Progenitor cell of endocrine pancreas (in vitro differentiated cells): ENCODE measurements at places on chromosomes 2 and 18. TPM values are rescaled to one million over a fixed set of nuclear protein-coding genes. Genes with fewer than 3 reads are reported as not detected.

- no peak overlapping the region for H3K27ac ChIP-seq
- no peak for DNase-seq
- H3K4me3 ChIP-seq, result no peak overlapping the region
- peaks cover 57% of the 10 kb centered on the region for H3K27me3 ChIP-seq
- H3K36me3 ChIP-seq, result no peaks in the 10 kb centered on the region
- peaks cover 2% of the 10 kb centered on the region for H3K4me1 ChIP-seq
These were observed 94.2 kb downstream of the CD8B2 start for GRCh38 chr2:106581328-106581727.

- no peak for DNase-seq
- H3K4me3 ChIP-seq, result no peak overlapping the region
- no peaks in the 10 kb centered on the region for H3K36me3 ChIP-seq
These were observed 81.1 kb upstream of the ZNF397 start for GRCh38 chr18:35159782-35160181.

DNA sequence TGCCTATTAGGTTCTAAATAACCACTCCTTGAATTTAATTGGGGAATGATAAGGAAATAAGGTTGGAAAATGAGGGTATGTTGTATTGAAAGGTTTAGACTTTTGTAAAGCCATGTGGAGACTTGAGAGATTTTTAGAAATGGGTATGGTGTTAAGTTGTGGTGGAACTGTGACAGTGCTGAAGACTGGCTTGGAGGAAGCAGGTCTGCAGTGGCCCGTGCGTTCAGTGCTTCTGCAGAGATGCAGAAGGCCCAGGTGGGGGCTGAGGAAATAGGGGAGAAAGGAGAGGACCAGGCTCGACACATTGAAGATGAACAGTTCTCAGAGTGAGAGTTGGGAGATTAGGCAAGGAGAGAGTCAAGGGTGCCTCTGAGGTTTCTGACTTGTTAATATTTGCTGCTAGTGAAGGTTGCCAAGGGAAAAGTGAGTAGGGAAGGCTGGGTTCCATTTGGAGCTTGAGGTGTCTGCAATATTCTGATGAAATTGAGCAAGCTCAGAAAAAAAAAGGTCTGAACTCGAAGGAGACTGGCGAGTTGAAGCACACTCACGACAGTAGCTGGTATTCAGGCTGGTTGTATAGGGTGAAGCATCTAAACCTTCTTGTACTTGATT is 25.5 kb upstream of the SAG start:
- H3K4me3 ChIP-seq, result no peak overlapping the region
- H3K27me3 ChIP-seq, result no peaks in the 10 kb centered on the region
- no peaks in the 10 kb centered on the region for H3K4me1 ChIP-seq

DNA sequence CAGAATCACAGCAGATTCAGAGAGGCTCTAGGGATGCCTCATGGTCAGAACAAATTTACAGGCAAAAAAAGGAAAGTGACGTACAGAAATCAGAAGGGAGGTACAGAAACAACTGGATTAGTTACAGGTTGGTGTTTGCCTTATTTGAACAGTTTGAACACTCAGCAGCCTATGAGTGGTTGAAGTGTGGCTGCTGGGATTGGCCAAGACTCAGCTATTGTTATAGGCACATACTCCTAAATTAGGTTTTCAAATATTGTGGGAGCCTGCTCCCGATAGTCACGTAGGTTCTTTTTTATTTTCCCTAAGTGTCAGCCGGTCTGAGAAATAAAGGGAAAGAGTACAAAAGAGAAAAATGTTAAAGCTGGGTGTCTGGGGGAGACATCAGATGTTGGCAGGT is 8.9 kb upstream of the LIPG start:
- no peak overlapping the region for H3K4me3 ChIP-seq
- peaks cover 1% of the 10 kb centered on the region for H3K4me1 ChIP-seq
- DNase-seq, result no peak
- no peak overlapping the region for H3K27ac ChIP-seq
- H3K36me3 ChIP-seq, result peaks cover 2% of the 10 kb centered on the region

DNA sequence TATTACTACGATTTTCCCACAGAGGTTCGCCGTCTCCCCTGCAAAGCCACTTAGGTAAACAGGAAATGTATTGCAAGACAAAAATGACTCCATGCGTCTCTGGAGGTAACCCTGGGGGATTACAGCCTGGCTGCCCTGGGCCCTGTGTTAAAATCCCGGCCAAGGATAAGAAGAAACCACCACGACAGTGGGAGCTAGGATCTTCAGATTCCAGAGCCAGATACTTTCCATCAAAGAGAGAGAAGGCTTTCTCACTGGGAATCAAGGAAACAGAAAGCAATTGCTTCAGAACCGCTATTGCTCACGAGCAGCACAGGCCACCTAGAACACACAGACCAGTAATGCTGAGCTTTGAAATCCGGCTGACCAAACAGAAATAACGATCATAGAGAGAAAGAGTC is 97.9 kb upstream of the ZNF516 start:
- no peak for DNase-seq
- peaks cover 13% of the 10 kb centered on the region for H3K4me1 ChIP-seq
- no peaks in the 10 kb centered on the region for H3K36me3 ChIP-seq
- H3K27me3 ChIP-seq, result peaks cover 10% of the 10 kb centered on the region

DNA sequence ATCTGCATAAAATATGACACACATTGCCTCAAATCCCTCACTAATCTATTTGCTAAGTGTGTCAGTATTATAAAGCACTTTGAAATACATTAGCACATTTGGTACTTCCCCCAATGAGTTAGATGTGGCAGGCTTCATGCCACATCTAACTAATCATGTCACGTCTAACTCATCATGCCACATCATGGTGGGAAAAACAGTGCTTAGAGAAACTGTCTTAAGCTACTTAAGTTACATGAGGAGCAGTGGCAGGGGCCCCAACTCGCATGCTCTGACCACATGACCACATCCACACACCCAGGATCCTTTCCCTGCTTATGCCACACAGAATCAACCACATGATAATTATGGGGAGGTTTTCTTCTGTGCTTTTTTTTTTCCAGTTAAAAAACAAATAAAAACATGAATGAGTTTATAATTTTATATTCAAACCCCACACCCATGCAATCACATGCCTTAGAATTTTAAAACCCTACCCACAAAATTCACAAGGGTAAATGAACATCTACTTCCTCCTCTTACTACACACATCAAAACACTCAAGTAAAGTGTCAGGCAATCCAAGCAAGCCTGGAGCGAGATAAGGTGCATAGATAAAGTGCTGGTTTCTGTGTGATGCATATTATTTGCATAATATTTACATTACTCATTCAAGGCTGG is 1.6 kb downstream of the ABCA12 start:
- no peaks in the 10 kb centered on the region for H3K36me3 ChIP-seq
- no peaks in the 10 kb centered on the region for H3K27me3 ChIP-seq
- no peak overlapping the region for H3K27ac ChIP-seq
- no peak for DNase-seq
- H3K4me1 ChIP-seq, result peaks cover 4% of the 10 kb centered on the region

DNA sequence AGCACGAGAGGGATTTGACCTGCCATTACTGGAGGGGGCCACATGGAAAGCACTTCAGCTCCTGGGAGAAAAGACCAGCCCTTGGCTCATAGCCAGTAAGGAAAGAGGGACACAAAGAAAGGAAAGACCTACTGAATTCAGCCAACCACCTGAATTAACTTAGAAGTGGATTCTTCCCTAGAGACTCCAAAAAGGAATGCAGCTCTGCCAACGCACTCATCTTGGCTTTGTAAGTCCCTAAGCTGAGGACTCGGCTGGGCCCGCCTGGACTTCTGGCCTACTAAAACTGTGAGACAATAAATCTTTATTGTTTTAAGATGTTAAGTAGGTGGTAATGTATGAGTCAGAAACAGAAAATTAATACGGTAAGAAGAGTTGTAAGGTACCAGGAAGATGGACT is 11.5 kb downstream of the ATF2 start:
- no peak for DNase-seq
- no peaks in the 10 kb centered on the region for H3K4me1 ChIP-seq
- peaks cover 5% of the 10 kb centered on the region for H3K36me3 ChIP-seq
- no peaks in the 10 kb centered on the region for H3K27me3 ChIP-seq
- no peak overlapping the region for H3K4me3 ChIP-seq

DNA sequence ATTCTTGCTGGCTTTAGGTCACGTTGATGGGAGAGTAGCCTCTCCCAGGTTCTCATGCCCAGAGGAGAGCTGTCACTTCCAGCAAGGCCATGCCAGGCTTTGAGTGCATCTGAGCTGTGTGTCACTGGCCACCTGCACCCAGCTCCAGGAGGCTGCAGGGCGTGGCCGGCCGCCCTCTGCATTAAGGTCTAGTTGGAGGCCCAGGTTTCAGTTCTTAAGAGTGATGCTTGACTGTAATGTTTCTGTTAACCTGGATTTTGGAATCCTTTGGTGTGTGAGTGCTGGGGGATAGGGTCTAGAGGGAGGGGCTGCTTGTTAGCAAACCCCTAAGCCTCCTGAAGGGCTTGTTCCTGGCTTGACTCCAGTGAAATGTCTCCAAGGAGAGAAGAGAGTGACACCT is 140.1 kb downstream of the ACOXL start:
- no peaks in the 10 kb centered on the region for H3K4me1 ChIP-seq
- no peaks in the 10 kb centered on the region for H3K27me3 ChIP-seq
- H3K4me3 ChIP-seq, result no peak overlapping the region
- H3K36me3 ChIP-seq, result no peaks in the 10 kb centered on the region

GRCh38 chr2:21676041-21676440 is 552.3 kb downstream of the TDRD15 start:
- H3K36me3 ChIP-seq, result no peaks in the 10 kb centered on the region
- no peak for DNase-seq
- peaks cover 2% of the 10 kb centered on the region for H3K4me1 ChIP-seq
- no peaks in the 10 kb centered on the region for H3K27me3 ChIP-seq
- H3K4me3 ChIP-seq, result no peak overlapping the region
- no peak overlapping the region for H3K27ac ChIP-seq

GRCh38 chr2:202034249-202035088 is 814 bp downstream of the FZD7 start:
- no peaks in the 10 kb centered on the region for H3K27me3 ChIP-seq
- peaks cover 4% of the 10 kb centered on the region for H3K36me3 ChIP-seq
- H3K4me1 ChIP-seq, result peaks cover 22% of the 10 kb centered on the region

DNA sequence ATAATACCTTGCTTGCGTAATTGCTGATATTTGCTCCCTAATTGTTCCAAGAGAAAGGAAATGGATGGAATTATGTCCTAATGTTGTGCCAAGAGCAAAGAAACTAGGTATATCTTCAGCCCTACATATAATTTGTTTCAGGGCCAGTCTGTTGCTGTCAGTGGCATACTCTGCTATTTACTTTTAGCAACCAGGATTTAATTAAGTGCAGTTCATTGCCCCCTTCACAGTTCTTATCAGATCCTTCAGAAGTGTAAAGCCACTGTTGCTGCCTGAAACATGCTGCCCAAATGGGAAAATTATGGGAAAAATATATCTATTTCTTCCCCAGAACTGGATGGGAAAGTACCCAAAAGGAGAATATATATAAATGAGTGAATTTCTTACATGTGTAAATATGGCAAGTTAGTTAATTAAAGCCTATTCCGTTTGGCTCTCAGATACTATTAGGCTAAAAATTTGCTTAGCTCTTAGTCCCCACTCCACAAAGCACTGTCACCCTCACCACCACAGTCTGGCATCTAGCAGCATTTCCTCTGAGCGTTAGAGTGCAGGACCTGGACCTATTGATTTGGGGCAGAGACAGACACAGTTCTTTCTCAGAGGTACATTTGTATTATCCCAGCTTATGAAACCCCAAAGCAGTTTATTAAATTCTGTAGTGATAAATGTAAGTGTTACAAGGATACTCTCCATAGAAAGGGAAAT is 72.8 kb upstream of the DTNA start:
- H3K4me1 ChIP-seq, result peaks cover 8% of the 10 kb centered on the region
- no peak overlapping the region for H3K4me3 ChIP-seq
- DNase-seq, result no peak
- no peaks in the 10 kb centered on the region for H3K27me3 ChIP-seq
- H3K36me3 ChIP-seq, result no peaks in the 10 kb centered on the region

SYT4 gene
- total RNA-seq, result 4.6 and 4.8 TPM in 2 replicates

GPC1 gene
- total RNA-seq, result 88.5 and 91.4 TPM in 2 replicates
